NCI-H226 (cell line): ENCODE measurements at places on chromosomes 3 and 15.

GRCh38 chr15:31486506-31486905 lies 159.9 kb downstream of the KLF13 start:
- DNase-seq = no peak

DNA sequence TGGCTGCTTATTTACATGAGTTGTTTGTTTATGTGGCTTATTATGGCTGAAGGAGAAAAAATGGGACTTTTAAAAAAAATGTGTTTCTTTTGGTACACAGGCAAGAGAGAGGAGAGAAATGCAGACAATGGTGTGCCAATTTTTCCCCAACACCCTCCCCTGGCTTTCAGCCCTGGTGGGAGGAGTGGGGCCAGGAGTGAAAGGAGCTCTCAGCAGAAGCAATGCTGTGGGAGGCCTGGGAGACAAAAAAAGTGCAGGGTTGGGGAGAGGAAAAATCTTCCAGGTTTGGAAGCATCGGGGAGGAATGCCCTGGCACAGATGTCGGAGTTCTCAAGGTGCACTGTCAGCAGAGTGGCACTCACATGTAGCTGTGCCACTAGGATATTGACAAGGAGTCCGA lies 117.7 kb upstream of the FOXB1 start:
- peak; percentile 23 for DNase-seq

GRCh38 chr3:188507244-188507720 lies 353.3 kb downstream of the LPP start:
- peak; percentile 54 for DNase-seq

DNA sequence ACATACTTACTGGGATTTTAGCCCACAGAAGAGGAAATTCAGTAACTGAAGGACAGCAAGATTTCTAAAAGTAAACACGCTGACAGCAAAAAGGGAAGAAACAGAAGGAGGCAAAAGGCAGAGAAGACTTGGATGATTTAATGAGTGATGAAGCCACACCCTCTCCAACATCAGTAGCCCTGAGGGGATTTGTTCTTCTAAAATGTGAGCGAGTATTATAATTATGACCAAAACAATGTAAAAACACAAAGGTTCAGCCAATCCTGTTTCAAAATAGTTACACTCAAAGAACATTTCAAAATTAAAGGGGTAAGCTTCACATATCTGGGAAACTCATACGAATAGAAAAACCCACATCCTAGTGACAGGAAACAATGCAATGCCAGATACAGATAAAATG lies 25.0 kb downstream of the MCCC1 start:
- DNase-seq = no peak

DNA sequence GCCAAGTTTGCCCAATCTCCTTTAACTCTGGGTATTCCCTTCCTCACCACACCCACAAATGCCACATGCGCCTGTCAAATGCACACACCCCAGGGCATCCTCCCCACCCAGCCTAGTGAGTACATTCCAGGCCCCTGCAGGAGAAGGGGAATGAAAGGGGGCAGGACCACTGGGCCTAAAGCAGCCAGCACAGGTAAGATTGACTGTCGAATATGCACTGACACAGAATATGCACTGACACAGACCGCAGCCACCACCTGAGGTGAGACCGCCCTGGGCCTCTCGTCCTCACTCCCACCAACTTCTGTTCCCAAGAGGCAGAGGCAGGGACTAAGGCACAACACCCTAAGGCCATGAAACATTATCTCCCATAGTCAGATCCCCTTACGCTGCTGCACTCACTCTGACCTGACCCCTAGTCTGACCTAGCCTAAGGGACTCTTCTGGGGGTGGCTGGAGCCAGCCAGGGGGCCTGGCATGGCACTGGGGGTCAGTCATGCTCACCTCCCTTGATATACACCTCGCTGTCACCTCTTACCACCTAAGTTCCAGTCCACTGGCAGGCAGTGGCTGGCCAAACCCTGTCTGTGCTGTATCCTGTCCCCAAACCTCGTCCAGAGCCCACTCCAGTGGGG lies 10.8 kb downstream of the AP3B2 start:
- DNase-seq = no peak

- no peak for DNase-seq
These were observed 393.1 kb upstream of the ZNF717 start for GRCh38 chr3:76178412-76178811.

DNA sequence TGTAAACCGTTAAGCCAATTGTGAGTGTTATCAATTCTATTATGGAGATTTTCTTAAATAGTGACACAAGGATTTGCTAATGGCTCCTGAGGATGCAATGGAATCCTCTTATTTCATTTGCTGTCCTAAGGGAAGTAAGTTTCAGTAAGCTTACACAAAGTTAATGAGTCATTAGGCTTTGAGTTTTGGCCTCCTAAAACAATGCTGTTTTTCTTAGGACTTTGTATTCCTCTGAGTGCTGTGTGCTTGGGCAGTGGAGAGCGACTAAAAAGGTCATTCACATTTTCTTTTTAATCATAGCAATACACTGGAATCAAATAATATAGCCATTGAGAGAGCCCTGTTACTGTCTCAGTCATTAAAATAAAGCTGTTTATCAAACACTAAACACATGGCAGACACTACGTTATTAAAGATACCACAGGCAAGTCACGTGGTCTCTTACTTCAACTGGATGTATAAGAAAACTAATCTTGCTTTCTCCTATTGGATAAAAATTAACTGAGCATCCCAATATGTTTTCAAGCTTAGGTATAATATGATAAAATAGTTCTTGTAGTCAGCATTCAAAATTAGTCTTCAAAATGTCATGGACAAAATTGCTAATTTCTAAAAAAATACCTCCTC lies 290.8 kb downstream of the NLGN1 start:
- no peak for DNase-seq

DNA sequence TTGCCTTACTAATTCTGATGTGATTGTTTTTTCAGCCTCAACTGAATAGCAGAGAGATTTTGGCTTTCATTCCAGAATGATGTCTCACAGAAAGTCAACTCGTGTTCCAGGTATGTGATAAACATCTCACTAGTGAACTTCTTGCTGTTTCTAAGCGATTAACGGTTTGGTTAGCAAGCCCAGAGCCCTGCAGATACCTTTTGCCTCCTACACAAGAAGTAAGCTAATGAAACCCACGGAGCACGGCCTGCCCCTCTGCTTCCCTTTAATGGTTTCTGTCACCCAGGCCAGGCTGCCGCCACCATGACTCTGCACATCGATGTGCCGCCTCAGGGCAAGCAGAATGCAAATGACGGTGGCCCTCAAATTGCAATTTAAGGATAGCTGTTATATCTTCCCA lies 155.9 kb upstream of the ICE2 start:
- no peak for DNase-seq

DNA sequence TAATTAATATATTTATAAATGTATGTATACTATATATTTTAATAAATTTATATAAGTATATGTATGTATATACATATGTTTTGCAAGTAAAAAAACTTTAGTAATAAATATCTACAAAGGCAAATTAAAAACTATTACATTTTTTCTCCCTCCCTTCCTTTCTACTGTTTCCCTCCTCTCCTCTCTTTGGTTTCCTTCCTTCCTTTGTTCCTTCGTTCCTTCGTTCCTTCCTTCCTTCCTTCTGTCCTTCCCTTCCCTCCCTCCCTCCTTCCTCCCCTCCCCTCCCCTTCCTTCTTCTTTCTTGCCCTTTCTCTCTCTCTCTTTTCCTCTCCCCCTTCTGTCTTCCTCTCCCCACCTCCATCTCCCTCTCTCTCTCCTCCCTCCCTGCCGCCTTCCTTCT lies 423.6 kb downstream of the LPP start:
- DNase-seq = no peak

DNA sequence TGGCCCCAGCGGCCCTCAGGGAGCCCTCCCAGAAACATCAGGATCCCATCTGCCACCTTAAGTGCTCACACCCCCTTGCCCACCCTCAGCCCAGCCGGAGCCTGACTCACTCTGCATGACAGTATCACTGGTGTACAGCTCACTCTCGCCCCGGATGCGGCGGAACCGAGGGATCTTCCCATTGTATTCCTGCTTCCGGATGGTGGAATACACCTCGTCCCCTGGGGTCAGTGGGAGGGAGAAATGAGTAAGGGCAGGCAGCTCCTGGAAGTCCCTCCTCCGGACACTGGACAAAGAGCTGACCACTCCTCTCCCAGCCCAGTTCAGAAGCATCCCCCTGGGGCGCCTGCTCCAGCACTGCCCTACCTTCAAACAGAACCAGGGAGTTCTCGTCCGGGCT lies 16.5 kb downstream of the SEMA7A start:
- DNase-seq = peak; percentile 58

GRCh38 chr15:70635895-70636294 lies 127.5 kb downstream of the UACA start:
- no peak for DNase-seq

DNA sequence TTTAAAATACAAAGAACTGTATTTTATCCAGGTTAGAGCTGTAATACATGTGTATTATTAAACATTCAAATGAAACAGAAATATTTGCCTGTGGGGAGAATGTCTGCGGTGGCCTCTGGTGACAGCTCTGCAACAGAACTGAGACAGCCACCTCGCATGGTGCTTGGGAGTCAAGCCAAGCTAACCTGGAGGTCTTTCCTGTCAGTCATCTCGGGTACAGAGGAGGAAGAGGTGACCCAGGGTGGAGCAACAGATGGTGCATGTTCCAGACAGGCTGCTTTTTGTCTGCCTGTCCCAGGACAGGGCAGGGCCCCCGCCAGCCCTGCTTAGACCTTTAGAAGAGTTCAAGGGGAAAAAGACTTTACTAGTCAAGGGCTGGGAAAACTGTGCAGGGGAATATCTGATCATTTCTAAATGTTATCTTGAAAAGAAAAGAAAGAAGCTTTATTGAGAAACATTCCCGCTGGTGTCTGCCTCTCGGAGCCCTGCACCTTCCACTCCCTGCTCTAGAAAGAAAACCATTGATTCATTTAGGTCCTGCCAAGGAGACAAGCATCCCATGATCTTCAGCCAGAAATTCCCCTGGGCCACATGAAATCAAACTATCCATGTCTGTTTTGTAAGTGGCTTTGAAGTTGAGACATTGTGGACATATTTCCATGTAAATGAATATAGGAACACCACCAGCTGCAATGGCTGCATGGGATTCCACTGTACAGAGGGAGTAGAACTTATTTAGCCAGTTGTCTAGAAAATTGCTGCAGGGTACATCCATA lies 5.5 kb upstream of the NR2E3 start:
- DNase-seq = no peak

GRCh38 chr3:143989461-143989860 lies 17.8 kb downstream of the DIPK2A start:
- no peak for DNase-seq

DNA sequence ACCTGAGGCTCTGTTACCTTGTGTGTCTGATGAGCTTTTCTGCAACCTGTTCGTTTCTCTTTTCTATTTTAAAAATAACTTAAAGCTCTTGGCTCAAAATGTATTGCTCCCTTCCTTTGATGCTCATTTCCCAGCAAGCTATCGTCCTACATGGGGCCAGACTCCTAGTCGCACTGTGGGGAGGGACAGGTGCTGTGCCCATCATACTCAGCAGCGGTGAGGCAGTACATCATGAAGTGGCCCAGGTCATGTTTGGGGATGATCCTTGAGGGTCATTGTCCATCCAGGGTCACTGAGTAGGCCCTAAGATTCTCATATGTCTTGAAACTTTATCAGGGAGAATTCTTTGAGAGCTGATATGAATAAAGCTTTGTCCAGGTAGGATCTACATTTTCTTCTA lies 41.1 kb downstream of the PTH1R start:
- no peak for DNase-seq

GRCh38 chr3:111668888-111669488 lies 73.8 kb upstream of the ZBED2 start:
- peak; percentile 58 for DNase-seq

DNA sequence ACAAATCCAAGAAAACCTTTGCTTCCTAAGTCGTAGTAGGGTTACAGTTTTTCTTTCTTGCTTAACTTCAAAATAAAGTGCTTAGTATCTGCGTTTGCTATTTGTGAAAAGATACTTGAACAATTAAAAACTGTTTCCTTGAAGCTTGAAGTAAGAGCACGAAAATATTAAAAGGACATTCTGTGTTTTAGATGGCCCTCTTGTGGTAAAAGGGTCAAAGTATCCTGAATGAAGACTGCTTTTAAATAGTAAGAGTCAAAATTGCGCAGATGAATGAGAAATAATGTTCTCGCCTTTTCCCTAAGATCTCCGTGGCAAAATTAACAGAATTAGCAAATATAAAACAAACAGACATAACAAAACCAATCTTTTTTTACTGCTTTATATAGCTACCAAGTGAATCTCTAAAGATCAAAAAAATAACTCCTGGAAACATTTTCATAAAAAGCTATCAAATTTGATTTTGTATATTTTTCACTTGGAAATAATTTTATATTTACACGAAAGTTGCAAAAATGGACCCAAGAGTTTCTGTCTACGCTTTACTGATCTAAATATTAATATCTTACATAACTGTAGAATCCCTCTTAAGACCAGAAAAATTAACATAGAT lies 175.4 kb downstream of the MBNL1 start:
- peak; percentile 11 for DNase-seq

- DNase-seq = no peak
These were observed 381.6 kb downstream of the FOXP1 start for GRCh38 chr3:71201939-71202338.

- peak; percentile 58 for DNase-seq
These were observed 243.5 kb downstream of the NFKBIZ start for GRCh38 chr3:102092617-102093466.

DNA sequence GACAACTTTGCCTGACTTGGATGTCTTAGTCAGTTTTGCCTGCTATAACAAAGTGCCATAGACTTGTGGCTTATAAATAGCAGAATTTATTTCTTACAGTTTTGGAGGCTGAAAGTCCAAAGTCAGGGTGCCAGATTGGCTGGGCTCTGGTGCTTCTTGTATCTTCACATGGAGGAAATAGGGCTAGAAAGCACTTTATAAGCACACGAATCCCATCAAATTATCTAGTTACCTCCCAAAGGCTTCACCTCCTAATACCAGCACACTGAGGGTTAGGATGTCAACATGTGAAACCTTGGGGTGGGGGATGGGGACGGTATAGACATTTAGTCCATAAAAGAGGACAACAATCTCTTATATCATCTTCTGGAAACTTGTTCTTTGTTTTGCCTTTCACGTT lies 116.8 kb downstream of the SQOR start:
- no peak for DNase-seq

GRCh38 chr15:59166601-59167265 lies 39.9 kb upstream of the LDHAL6B start:
- no peak for DNase-seq

GRCh38 chr3:47762233-47762632 lies 19.5 kb downstream of the SMARCC1 start:
- DNase-seq = peak; percentile 75

GRCh38 chr3:38245930-38246329 lies 19.7 kb upstream of the SLC22A13 start:
- no peak for DNase-seq

DNA sequence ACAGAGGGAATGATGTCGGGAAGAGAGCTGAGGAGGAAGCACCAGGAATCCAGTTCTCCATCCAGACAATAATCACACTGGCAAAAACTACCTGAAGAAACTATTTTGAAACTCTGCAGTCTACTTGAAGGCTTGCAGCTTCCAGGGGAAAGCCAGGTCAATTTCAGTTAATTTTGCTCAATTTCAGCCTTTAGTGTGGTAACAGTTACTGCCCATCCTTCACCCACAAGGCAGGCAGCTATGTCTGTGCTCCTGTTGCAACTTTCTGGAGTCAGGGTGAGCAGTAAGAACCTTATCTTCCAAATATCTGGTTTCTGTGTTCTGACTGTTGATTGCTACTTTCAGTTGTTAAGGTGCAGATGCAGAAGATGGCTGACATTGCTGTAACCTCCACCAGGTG lies 221.7 kb downstream of the ADAMTS17 start:
- DNase-seq = no peak
